ENCODE measurements at places on chromosomes 2 and 18.

DNA sequence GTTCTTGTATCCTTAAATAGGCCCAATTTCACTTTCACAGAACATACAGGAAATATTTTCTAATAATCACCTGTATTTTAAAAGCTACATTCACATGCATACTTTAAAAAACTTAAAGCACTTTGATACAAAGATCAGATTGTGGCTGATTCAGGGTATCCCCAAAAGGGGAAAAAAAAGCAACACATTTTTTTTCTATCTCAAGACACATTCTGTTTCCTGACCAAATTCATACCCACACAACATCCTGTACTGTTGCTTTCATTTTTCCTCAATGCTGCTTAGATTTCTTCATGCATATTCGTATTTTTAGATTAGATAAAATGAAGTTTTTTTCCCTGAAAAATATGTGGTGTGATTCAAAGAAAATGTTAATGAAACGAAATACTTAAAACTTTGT, 122.5 kb downstream of the TMEFF2 start:
- DNase-seq, result no peak

DNA sequence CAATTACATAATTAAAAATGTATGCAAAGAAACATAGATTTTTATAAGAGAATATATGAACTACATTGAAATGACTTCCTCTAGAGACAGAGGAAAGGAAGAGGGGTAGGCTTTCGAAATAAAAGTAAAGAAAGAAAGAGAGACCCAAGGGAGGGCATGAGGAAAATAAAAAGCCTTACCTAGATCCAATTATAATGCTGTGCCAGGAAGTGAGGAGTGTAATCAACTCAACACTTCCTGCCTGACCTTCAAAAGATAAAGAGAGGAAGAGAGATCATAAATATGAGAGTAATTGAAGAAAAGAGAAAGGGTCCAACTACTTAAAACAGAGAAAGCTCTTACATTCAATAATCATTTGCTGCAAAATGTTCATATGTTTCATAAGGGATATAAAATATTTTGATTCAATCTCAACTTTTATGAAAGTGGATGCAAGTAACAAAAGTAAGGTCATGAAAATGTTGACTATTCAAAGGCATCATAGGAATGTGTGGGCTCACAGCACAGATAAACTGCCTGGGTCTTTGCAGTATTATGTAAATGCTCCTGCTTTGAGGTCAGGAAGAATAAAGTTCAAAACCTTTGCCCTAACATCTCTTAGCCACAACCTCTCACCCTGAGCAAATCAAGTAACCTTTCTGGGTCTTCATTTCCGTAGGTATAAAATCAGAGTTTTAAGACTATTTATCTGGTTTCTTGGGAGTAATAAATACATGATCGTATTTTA, 1237.7 kb downstream of the LRP1B start:
- DNase-seq, result no peak

GRCh38 chr18:22591222-22591621, 173.5 kb upstream of the CTAGE1 start:
- no peak for DNase-seq

DNA sequence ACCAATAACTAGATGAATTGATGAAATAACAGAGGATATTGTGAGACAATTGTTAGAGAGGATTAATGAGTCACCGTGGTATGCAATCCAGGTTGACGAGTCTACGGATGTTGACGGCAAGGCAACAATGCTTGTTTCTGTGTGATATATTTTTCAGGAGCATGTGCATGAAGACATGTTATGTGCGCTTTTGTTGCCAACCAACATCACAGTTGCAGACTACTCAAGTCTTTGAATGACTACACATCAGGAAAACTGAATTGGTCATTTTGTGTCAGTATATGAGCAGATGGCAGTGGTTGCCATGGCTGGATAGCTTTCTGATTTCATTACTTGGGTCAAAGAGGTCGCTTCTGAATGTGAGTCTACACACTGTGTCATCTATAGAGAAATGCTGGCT, 96.8 kb upstream of the CRACDL start:
- DNase-seq, result no peak

DNA sequence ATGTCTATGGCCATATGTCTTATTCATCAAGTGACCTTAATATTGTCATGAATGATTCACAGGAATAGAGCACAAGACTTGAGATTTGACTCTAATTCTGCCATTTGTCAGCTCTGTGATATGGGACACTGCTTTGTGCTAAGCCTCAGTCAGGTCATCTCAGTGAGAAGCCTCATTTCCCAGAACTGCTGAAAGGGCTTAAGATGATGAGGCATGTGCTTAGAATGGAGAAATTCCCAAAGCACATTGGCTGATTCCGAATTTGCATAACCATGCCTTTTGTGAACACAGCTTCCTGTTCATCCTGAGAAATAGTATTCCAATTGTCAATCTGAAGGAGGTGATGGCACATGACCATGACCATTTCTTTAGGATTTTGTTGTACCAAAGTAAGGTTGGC, 218.1 kb downstream of the ALK start:
- DNase-seq, result no peak

- no peak for DNase-seq
Measured at GRCh38 chr2:186382932-186383331, 103.1 kb upstream of the ZC3H15 start.

- DNase-seq, result no peak
Measured at GRCh38 chr2:17857021-17857420, 21.4 kb upstream of the KCNS3 start.

DNA sequence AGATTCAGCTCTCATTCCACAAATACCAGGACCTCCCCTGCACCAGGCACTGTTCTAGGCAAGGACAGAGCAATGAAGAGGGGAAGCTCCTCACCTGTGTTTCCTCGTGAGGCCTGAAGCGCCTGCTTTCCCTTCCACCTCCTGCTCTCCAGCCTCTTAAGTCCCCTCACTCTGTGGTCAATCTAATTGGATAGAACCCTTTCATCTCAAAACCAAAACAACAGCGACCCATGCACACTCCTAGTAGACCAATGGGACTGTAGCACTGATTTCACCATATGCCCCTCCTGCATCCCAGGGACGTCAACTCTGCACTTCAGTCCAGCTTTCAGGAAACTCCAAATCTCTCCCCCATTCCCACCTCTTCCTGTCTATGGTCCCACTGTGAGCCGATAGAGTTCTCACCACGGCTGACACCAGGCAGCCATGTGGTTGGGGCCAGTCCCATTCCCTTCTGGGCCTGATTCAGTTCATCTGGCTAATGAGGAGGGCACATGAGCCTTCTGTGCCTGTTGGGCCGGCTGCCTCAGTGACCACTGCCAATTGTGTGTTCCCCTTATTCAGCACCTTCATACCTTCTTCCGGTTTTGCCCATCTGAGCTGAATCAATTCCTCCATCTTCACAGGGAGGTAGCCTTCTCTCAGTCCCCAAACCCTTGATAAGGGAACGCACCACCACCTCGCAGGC, 33.3 kb upstream of the MAT2A start:
- no peak for DNase-seq

DNA sequence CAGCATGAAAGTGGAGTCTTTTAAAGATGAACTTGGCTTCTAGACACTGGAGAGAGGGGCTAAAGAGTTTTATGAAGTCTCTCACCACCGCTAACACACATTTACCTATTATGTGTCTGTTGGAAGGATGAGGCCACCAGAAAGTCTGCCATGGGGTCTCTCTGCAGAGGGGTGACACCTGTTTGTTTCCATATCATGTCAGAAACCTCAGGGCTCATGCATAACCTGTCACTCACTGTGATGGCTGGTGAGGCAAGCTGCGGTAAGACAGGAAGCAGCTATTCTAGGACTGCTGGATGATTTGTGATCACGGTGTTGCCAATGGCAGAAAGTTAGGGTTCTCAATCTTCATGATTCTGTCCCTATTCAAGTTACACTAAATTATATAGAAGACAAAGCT, 60.8 kb upstream of the DNMT3A start:
- DNase-seq, result no peak

GRCh38 chr2:238100821-238101771, 956 bp downstream of the ESPNL start:
- DNase-seq, result no peak

GRCh38 chr2:207437136-207437523, 92.6 kb upstream of the CREB1 start:
- no peak for DNase-seq

DNA sequence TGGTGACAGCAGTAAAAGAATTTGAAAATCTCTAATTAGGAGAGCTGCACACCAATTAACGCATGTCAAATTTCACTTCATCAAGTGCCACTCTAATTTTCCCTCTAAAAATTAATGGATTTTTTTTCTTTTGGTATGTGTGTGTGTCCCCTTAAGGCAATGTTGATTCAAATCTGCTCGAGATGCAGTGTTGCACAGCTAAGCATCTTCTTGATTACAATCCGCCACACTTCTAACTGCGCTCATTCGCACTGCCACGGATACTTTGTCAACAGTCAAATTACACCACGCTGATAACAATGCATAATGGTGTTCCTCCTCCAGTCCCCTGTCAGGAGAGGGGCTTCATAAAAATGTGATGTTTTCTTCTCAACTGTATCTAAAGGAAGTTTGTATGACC, 261.4 kb downstream of the MEIS1 start:
- no peak for DNase-seq

- no peak for DNase-seq
Measured at GRCh38 chr2:166331468-166331867, 44.3 kb downstream of the SCN9A start.

GRCh38 chr2:9213477-9214051, 7.0 kb downstream of the ASAP2 start:
- DNase-seq, result no peak

DNA sequence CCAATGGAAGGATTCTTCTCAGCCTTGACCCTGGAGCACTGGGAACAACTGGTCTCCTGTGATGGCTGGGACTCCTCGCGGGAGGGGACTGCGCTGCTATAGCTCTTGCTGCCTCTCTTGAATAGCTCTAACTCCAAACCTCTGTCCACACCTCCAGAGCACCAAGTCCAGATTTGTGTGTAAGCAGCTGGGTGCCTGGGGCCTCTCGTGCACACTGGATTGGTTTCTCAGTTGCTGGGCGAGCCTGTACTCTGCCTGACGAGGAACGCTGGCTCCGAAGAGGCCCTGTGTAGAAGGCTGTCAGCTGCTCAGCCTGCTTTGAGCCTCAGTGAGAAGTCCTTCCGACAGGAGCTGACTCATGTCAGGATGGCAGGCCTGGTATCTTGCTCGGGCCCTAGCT, 28.8 kb downstream of the LIPG start:
- no peak for DNase-seq

- DNase-seq, result no peak
Measured at GRCh38 chr18:22177327-22177871, 8.0 kb downstream of the GATA6 start.

DNA sequence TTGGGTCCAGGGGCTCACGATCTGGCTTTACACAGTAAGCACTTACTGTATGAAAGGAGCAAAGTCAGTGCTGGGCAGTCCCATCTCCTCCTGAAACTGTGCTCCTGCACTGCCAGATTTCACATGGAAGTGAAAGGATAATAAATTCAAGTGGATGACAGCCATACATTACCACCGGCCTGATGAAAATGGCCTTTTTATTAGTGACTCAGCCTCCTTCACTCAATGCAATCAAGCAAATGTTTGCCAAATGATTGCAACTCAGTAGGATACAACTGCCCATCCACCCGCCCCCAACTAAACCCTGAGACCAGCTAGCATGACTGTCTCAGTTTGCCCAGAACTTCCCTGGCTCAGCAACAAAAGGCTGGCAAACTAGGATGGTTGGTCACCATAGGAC, 77.1 kb downstream of the MYO5B start:
- no peak for DNase-seq

GRCh38 chr2:69720404-69720803, 21.5 kb upstream of the ANXA4 start:
- DNase-seq, result no peak

GRCh38 chr2:241801611-241802420, 7.2 kb upstream of the NEU4 start:
- no peak for DNase-seq

- no peak for DNase-seq
Measured at GRCh38 chr2:11406958-11407381, 59.0 kb downstream of the E2F6 start.

DNA sequence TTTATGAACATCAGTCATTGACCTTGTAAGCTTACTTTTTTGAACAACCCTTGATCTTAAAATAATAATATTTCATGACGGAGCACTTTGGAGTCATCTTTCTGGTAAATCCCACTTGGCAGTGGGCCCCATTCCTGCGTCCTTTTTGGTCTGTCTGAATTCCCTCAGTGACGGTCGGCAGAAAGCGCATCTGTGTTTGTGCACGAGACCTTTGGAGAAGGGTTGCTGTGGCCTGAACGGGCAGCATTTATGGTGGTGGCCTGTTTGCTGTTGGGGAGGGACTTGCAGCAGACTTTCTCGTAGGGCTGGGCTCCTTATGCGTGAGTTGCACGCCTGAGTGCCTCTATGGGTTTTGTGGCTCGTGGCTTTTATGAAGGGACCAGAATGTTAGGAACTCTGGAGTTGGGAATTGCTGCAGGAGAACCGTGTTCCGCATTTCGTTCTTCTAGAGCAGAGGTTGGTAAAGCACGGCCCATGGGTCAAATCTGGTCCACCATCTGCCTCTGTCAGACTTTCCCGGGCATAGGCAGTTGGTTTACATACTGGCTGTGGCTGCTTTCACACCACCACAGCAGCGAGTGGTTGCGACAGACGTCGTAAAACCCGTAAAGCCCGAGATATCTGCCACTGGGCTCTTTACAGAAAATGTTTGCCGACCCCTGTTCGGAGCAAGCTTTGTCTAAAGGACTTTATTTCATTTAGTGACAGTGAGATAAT, 30.8 kb downstream of the LPIN1 start:
- no peak for DNase-seq

DNA sequence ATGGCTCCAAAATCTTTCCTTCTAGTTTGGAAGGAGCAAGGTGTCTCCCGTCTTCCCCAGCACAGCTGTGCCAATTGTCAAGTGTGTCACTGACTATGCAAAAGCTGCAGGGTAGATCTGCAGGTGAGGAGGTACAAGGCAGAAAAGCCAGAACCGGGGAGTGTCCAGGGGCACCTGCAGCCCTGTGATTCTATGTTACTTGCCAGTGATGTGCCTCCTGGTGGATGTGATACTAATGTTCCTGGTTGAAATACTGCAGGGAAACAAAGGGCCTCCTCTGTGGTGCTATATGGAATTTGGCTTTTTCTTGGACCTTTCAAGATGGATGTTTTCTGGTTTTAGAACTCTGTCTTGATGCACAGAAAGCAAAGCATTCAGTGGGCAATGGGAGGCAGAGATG, 80.3 kb downstream of the ST6GAL2 start:
- no peak for DNase-seq

Data from CD4-positive, alpha-beta T cell treated with Interferon gamma for 1 hour (primary cell).